ENCODE measurements at places on chromosomes 7 and 10. TPM values are rescaled to one million over a fixed set of nuclear protein-coding genes. Genes with fewer than 3 reads are reported as not detected.

Gene SPDYE2B
- total RNA-seq: not detected

Gene SH2D4B
- 0.52 TPM for total RNA-seq

Gene MEIG1
- total RNA-seq: not detected

Gene GRM3
- total RNA-seq: not detected

Gene ANKRD30A
- total RNA-seq: not detected

Gene FAM13C
- total RNA-seq: 49.7 TPM

Gene SOSTDC1
- not detected for total RNA-seq

Gene MKX
- total RNA-seq: 4.5 TPM

- no peaks in the 10 kb centered on the region for H3K36me3 ChIP-seq
- no peak overlapping the region for H3K27ac ChIP-seq
- no peaks in the 10 kb centered on the region for H3K4me1 ChIP-seq
- peak overlapping the region; percentile 59 for H3K4me3 ChIP-seq
- H3K27me3 ChIP-seq: no peaks in the 10 kb centered on the region
Measured at GRCh38 chr7:93890041-93890463, 501 bp downstream of the TFPI2 start.

DNA sequence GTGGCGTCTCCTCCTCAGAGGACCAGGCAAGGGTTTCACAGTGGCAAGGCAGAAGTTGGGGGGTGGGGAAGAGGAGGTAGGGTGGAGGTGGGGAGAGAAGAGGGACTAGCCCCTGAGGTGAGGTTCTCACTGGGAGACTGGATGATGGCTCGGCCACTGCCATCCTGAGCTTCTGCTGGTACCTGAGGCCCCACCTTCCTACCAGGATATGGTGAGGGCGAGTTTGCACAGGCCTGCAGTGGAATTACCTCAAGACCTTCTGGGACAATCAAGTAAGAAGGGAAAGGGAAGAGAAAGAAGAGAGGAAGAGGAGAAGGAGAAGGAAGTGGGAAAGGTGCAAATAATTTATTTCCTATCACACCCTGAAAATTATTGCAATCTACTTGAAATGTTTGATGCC, 111.8 kb upstream of the GDF10 start:
- no peaks in the 10 kb centered on the region for H3K27me3 ChIP-seq
- DNase-seq: no peak
- no peak overlapping the region for H3K4me3 ChIP-seq
- H3K4me1 ChIP-seq: no peaks in the 10 kb centered on the region
- no peak overlapping the region for H3K27ac ChIP-seq

DNA sequence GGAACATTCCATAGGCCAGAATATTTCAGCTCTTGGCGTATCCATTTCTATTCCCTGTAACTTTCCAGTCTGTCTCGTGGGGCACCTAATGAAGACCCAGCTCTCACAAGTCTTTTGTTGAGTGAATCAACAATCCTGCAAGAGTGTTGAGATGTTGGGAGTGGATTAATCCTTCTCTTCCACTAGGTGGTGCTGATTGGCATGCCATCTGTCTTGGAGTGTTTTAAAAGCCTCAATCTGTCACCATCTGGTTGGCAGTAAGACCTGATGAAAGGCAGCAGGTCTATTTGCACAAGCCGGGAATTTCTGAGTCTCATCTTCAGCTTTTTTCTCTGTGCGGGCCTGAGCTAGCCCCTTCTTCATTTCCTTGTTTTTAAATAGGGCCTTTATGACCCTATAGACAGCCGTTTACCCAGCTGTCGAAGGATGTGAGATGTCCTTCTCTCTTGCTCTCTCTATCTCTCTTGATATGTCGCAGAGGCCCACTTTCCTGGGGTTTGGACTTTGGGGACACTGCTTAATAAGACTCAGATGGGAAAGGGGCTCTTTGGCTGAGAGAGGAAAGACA, 180.5 kb downstream of the ZNF365 start:
- H3K27me3 ChIP-seq: no peaks in the 10 kb centered on the region
- H3K4me3 ChIP-seq: no peak overlapping the region
- H3K4me1 ChIP-seq: no peaks in the 10 kb centered on the region
- no peaks in the 10 kb centered on the region for H3K36me3 ChIP-seq

- no peak overlapping the region for H3K4me3 ChIP-seq
- no peaks in the 10 kb centered on the region for H3K36me3 ChIP-seq
- no peaks in the 10 kb centered on the region for H3K27me3 ChIP-seq
- H3K27ac ChIP-seq: no peak overlapping the region
- no peaks in the 10 kb centered on the region for H3K4me1 ChIP-seq
Measured at GRCh38 chr10:117924820-117925219, 121.9 kb downstream of the RAB11FIP2 start.

DNA sequence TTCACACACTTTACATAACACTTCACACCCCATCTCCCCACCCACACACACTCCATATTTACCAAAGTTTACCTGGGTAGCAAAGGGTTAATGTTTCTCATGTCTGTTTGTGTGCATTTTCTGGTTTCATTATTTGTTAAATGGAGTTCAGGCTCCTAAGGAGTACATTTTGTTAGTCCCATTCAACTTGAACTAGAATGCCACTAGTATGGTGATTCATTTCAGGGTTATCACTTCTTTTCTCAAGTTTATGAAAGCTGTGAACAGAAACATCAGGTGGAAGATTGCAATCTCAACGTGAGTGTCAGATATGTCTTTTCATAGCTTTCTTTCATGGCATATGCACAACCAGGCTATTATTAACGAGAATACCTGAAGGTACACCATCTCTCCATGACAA, 1027.5 kb downstream of the GATA3 start:
- H3K4me1 ChIP-seq: no peaks in the 10 kb centered on the region
- DNase-seq: no peak
- no peaks in the 10 kb centered on the region for H3K27me3 ChIP-seq

DNA sequence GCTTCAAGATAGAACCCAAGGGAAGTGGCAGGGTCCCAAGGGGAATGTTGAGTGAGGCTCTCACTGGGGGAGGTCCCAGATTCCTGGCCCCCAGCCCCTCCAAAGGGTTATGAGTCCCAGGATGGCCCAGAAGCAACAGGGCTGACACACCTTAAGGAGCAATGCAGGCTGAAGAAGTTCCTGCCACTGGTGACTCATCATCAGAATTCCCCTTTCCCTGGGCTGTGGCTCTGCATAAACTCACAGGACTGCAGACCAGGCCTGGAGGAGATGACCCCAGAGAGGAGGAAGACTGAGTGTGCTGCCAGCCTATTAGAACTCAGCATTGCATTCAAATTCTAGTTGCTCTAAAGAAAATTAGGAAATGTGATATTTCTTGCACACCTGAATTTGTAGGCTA, 126.7 kb downstream of the DPP6 start:
- H3K4me3 ChIP-seq: no peak overlapping the region
- no peak for DNase-seq
- H3K36me3 ChIP-seq: no peaks in the 10 kb centered on the region
- no peaks in the 10 kb centered on the region for H3K4me1 ChIP-seq

DNA sequence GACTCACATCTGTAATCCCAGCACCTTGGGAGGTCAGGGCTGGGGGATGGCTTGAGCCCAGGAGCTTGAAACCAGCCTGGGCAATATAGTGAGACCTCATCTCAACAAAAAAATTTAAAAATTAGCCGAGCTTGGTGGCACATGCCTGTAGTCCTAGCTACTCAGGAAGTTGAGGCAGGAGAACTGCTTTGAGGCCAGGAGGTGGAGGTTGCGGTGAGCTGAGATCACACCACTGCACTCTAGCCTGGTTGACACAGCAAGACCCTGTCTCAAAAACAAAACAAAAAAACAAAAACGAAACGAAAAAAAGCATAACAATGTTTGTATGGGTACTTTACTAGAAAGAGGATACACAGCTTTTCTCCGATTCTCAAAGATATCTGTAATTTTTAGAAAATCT, 31.8 kb downstream of the WNT16 start:
- no peak overlapping the region for H3K4me3 ChIP-seq
- no peaks in the 10 kb centered on the region for H3K4me1 ChIP-seq
- H3K36me3 ChIP-seq: peaks cover 5% of the 10 kb centered on the region
- no peak for DNase-seq
- no peak overlapping the region for H3K27ac ChIP-seq

DNA sequence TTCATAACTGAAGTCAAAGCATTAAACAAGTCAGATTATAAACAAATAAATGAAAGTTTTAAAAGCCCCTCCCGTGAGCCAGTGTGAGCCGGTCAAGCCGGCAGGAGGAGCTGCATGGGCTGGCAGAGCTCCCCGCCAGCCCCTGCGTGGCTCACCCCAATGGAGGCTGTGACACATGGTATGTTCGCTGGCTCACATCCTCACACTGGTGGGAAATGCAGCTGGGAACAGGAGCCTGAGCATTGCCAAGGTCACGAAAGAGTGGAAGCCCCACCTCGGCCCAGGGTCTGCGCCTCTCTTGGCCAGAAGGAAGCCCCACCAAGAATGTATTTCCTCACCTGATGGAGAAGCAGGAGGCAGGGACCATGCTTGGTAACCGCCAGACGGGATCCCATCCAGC, 261.7 kb upstream of the TCERG1L start:
- no peak overlapping the region for H3K4me3 ChIP-seq
- no peak overlapping the region for H3K27ac ChIP-seq
- no peaks in the 10 kb centered on the region for H3K4me1 ChIP-seq
- DNase-seq: no peak
- no peaks in the 10 kb centered on the region for H3K27me3 ChIP-seq

- no peak overlapping the region for H3K27ac ChIP-seq
- no peaks in the 10 kb centered on the region for H3K27me3 ChIP-seq
- no peak overlapping the region for H3K4me3 ChIP-seq
- H3K4me1 ChIP-seq: no peaks in the 10 kb centered on the region
- no peaks in the 10 kb centered on the region for H3K36me3 ChIP-seq
- DNase-seq: no peak
Measured at GRCh38 chr7:130409712-130410072, 29.4 kb downstream of the CPA1 start.

- peaks cover 7% of the 10 kb centered on the region for H3K4me1 ChIP-seq
- H3K4me3 ChIP-seq: no peak overlapping the region
- H3K36me3 ChIP-seq: no peaks in the 10 kb centered on the region
- H3K27ac ChIP-seq: no peak overlapping the region
Measured at GRCh38 chr7:132336797-132337196, 239.5 kb downstream of the PLXNA4 start.

GRCh38 chr10:67925449-67926005, 41.1 kb downstream of the SIRT1 start:
- H3K4me1 ChIP-seq: no peaks in the 10 kb centered on the region
- H3K36me3 ChIP-seq: no peaks in the 10 kb centered on the region
- no peak for DNase-seq
- no peak overlapping the region for H3K27ac ChIP-seq
- no peaks in the 10 kb centered on the region for H3K27me3 ChIP-seq

- no peak overlapping the region for H3K27ac ChIP-seq
- no peaks in the 10 kb centered on the region for H3K27me3 ChIP-seq
- no peak for DNase-seq
- H3K36me3 ChIP-seq: no peaks in the 10 kb centered on the region
Measured at GRCh38 chr7:27176962-27177794, 3.1 kb upstream of the HOXA10 start.

DNA sequence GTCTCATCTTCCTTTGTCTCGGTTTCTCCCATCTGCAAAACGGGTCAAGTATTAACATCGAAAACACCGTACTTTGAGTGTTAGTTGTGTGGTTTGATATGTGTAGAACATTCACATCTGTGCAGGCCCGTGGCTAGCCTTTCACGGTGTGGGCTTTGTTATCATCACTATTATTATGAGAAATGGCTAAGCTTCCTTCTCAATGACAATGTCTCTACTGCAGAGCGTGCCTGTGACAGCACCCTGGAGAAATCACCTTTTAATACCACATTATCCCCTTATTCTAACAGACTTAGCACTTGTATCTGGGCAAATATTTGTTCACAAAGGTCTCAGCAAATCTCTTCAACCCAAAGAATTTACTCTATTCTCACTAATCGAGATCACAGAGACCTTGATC, 55.8 kb downstream of the FAM171A1 start:
- no peaks in the 10 kb centered on the region for H3K27me3 ChIP-seq
- DNase-seq: no peak
- no peak overlapping the region for H3K4me3 ChIP-seq
- peaks cover 3% of the 10 kb centered on the region for H3K4me1 ChIP-seq
- no peaks in the 10 kb centered on the region for H3K36me3 ChIP-seq

- no peak for DNase-seq
- H3K27me3 ChIP-seq: no peaks in the 10 kb centered on the region
- no peak overlapping the region for H3K4me3 ChIP-seq
- no peaks in the 10 kb centered on the region for H3K36me3 ChIP-seq
- no peak overlapping the region for H3K27ac ChIP-seq
- no peaks in the 10 kb centered on the region for H3K4me1 ChIP-seq
Measured at GRCh38 chr7:146126767-146127509, 10.3 kb downstream of the CNTNAP2 start.

DNA sequence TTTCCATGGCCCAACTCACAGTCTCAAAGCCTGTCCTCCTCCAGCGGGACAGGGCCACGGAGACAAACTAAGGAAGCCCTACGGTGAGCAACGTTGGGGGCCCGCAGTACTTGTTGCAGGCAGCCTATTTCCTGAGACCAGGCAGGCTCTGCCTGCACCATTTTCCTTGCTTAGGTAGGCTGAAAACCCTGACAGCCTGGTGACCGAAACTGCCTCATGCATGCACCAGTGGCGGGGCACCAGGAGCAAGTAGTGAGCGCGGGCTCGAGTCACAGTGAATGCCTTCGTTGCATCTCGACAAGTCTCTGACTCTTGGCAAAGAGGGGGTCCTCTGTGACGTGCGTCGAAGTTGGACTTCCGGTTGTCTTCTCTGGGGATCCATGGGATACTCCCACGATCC, 23.3 kb upstream of the ZNF273 start:
- no peak overlapping the region for H3K4me3 ChIP-seq
- H3K4me1 ChIP-seq: no peaks in the 10 kb centered on the region
- DNase-seq: no peak
- H3K27me3 ChIP-seq: no peaks in the 10 kb centered on the region

- no peaks in the 10 kb centered on the region for H3K4me1 ChIP-seq
- peaks cover 4% of the 10 kb centered on the region for H3K27me3 ChIP-seq
- H3K4me3 ChIP-seq: no peak overlapping the region
- H3K27ac ChIP-seq: no peak overlapping the region
Measured at GRCh38 chr10:123140164-123140982, 4.6 kb downstream of the HMX3 start.

- no peak for DNase-seq
- H3K27ac ChIP-seq: no peak overlapping the region
- no peaks in the 10 kb centered on the region for H3K27me3 ChIP-seq
- H3K36me3 ChIP-seq: peaks cover 3% of the 10 kb centered on the region
- no peaks in the 10 kb centered on the region for H3K4me1 ChIP-seq
- no peak overlapping the region for H3K4me3 ChIP-seq
Measured at GRCh38 chr10:32035038-32035437, 21.2 kb downstream of the KIF5B start.

DNA sequence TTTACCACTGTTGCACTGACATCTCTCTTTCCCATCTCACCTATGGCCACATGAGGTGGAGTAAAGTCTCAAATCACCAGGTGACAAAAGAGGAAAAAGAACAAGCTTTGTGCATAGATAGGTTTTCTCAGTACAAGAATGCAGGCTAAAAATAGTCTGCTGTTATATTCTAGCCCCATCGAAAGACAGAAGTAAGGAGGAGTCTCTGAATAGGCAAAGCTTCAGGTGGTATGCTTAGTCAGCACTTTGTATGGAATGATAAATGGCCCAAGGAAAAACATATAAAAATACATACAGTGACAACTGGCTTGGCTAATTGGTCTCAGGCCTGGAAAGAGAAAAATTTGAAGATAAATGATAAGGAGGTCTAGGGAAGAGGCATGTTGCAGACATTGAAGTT, 39.6 kb upstream of the KCND2 start:
- H3K4me1 ChIP-seq: no peaks in the 10 kb centered on the region
- no peak for DNase-seq
- no peaks in the 10 kb centered on the region for H3K27me3 ChIP-seq
- H3K27ac ChIP-seq: no peak overlapping the region
- H3K36me3 ChIP-seq: no peaks in the 10 kb centered on the region

Measured in aorta (tissue), 5 donors.